Suprapubic skin (tissue), 4 donors: ENCODE measurements at places on chromosomes 11 and 22. TPM values are rescaled to one million over a fixed set of nuclear protein-coding genes. Genes with fewer than 3 reads are reported as not detected.

DTX4 gene
- 9.2 TPM for total RNA-seq

APBB1 gene
- 16.1 TPM for total RNA-seq

OR5T3 gene
- not detected for total RNA-seq

DNA sequence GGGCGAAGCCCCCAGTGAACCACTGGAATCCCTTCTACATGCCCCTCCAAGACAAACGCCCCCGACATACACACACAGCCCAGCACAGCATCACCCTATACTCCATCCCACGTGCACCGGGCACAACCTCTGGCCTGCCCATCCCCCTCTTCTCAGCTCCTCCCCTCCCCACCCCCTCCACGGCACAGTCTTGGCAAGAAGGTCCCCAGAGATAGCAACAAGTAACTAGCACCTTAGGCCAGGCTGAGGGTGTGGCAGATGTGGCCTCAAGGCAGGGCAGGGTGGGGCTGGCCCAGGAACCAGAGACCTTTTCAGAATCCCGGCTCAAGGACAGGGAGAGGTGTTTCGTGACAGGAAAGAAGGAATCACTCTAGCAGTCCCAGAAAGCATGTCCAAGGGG is 54.3 kb downstream of the CYTH4 start:
- DNase-seq = no peak

GRCh38 chr11:110755941-110756340 is 43.7 kb upstream of the ARHGAP20 start:
- DNase-seq = no peak

- DNase-seq = no peak
Observed at GRCh38 chr22:43109921-43110443, 568 bp upstream of the BIK start.

- no peak for DNase-seq
Observed at GRCh38 chr11:123690485-123690884, 36.1 kb upstream of the SCN3B start.

DNA sequence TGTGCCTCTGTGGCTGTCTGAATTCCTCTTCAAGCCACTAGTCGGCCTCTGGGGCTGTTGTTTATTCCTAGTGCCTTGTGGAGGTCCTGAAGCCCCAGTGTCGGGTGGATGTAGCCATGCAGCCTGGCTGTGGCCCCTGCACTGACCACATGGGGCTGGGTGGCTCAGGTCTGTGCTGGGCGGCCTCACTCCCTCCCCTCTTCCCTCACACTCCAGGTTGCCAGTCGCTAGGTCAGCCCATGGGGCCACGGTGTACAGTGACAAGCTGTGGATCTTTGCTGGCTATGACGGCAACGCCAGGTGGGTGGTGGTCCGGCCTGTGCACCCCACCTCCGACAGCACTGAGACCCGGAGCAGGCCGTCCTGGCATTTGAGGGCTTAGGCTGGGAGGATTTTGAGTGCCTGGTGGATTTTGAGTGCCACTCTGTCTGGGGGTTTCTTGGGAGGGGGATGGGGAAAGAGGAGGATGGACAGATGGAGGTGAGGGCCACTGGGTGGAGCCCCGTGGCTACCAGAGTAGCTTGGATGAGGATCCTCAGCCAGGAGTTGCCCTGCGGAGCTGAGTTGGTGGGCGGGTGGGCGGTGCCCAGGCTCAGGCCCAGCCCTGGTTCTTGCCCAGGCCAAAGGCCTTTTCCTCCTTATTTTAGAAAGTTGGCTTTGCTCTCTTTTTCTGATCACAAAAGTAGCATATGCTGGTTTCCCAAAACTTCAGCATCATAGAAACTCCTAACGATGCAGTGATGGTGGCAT is 6.7 kb downstream of the LZTR1 start:
- no peak for DNase-seq
